Right lung (tissue), 10 donors: ENCODE measurements at places on chromosomes 6 and 20.

- DNase-seq = no peak
Measured at GRCh38 chr20:10730629-10731183, 56.9 kb upstream of the JAG1 start.

- DNase-seq = peak; percentile 45
Measured at GRCh38 chr6:1393641-1394283, 4.4 kb downstream of the FOXF2 start.

DNA sequence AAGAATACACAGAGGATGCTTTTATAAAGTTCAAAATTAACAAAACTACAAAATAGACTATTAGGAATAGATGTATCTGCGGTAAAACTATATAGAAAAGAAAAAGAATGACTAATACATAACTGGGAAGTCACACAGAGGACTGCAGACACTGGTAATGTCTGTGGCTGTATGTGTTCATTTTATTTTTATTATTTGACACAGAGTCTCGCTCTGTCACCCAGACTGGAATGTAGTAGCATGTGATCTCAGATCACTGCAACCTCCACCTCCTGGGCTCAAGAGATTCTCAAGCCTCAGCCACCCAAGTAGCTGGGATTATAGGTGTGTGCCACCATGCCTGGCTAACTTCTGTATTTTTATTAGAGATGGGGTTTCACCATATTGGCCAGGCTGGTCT, 38.9 kb downstream of the ESF1 start:
- no peak for DNase-seq

- peak; percentile 45 for DNase-seq
Measured at GRCh38 chr20:63854069-63854765, 7.1 kb upstream of the ABHD16B start.

GRCh38 chr20:32354592-32355416, 3.3 kb upstream of the ASXL1 start:
- DNase-seq = no peak

GRCh38 chr6:122393351-122393896, 6.0 kb upstream of the HSF2 start:
- DNase-seq = no peak

- DNase-seq = no peak
Measured at GRCh38 chr6:137843211-137843610, 23.8 kb upstream of the TNFAIP3 start.

GRCh38 chr20:22098511-22098910, 393.0 kb downstream of the PAX1 start:
- no peak for DNase-seq

DNA sequence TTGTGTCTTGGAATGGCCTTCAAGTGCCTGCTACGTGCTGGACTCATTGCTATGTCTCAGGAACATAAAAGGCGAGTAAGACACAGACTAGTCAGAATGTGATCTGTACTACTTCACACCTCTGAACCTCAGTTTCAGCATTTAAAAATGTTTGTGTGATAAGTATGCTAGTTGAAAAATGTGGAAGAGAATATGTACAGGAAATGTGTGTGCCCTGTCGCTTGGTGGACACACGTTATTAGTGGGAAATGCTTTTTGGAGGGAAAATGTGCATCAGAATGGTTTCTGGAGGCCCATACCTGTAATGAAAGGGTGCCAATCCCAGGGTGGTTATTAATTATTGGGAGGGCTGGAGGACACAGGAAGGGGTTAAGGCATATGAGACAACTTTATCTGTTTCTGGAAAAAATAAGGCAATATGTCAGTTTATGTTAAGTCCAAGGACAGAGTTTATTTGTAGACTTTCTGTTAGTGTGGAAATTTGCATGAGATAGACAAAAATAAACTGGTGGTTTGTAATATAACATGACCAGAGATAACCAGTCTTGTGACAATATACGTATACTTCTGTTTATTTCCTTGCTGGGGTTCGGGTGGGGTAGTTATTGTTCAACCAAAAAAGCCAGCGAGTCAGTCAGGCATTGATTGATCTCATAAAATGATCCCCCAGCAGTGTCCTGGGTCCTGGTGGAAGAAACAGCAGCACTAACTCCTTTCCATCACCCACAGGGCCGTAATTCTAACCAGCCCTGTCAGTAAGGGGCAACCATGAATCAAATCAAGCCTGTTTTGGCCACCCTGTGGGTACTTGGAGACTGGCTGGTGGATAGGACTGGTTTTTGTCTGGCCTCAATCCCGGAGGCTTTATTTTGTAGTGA, 117.9 kb downstream of the JARID2 start:
- DNase-seq = no peak

DNA sequence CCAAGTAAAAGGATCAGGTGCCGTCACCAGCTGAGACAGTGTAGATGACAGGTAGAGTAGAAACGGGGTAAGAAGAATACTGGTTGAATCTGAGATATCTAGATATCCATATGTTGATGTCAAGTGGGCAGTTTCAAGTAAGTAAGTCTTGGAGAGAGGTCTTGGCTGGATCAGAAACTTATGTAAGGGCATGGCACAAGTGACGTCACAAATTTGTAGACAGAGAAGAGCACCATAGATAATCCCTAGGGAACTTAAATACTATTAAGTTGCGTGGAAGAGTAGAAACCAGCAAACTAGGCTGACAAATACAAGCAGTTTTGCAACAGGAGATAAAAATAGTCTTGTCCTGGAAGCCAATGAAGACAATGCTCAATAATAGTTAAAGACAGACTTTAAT, 123.2 kb downstream of the KHDRBS2 start:
- no peak for DNase-seq

DNA sequence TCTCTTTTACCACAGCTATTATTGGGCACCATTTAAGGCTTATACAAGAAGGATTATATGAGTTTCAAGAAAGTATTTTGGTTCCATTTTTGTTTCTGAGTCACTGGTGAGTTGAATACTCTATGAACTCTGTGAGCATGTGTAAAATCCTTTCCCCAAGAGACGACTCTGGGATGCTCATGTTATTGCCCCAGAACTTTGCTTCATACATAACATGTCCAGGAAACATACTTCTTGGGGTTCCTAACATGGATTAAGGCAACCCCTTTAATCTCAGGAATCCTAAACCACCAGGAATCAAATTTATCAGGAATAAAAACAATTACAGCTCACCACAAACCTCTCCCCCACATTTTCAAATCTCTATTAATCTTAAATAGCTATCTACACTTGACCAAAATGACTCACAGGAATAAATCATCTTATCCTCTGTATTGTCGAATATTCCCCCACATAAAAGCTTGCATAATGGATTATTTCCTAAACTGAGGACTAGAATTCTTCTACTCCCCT, 117.5 kb upstream of the COL21A1 start:
- no peak for DNase-seq

- no peak for DNase-seq
Measured at GRCh38 chr20:34112600-34113101, 608 bp upstream of the EIF2S2 start.

DNA sequence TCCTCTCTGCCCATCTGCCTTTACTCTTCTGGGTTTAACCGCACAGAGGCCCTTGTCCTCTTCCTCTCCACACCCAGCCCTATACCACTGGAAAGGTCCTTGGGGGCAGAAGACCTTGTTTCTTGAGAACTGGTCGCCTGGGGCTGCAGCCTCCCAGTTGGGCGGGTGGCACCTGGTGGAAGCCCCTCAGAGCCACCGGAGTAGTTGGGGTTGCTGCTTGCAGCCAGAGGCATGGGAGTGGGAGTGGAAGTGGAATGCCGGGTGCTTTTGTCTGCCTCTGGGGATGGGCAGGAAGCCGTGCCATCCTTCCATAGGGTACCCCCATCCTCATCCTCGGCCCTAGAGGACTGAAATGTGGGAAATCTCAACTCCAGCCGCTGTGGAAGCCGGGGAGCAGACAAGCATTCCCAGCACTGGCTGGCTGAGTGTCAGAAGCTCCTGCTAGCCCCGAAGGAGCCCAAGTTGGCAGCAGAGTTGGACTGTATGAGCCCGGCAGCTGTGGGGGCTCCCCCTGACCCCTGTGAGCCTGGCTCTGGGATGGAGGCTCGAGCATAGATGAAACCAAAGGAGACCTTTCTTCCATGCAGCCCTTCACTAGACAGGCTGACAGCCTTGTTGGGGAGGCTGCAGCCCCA, 1.2 kb downstream of the VSTM2L start:
- no peak for DNase-seq

- DNase-seq = no peak
Measured at GRCh38 chr20:60897976-60898375, 354.1 kb upstream of the CDH4 start.

DNA sequence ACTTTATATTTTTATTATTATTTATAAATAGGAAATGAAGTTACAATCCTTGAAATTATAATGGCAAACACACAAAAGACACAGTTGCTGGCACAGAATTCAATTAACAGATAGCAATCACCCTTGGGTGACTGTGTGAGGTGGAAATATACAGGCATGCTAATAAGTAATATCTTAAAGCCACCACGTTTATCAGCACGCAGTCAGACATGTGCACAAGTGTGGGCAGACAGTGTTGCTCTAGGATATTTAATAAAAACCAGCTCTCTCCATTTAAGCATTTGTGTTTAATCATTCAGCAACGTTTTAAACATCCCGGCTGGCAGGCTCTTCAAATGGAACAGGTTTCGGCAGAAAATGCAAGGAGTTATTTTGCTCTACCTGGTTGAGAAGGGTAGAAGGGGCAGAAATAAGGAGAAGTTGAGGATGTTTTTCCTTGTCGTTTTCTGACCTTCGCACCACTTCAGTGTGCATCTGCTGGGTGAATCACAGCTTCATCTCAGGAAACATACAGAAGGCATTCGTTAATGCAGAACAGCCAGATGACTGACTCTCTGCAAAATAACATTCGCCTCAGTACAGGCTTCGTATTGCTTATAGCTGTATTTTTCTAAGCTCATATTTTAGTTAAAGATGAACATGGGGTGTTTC, 585.1 kb downstream of the QKI start:
- no peak for DNase-seq

DNA sequence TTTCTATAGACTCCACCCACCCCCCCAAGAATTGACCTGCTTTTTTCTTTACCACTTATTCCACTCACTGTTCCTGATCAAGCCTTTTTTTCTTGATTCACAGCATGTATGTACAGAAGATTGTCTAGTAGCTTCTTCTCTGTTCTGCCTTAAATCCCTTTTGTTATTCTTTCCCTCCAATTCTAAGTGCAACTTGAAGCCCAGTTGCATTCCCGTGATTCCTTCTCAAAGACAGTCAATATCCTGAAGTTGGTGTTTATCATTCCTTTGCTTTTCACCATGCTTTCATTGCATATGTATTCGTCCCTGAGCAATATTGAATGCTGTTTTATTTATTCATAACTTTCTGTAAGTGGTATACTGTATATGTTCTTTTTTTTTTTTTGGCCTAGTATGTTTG, 21.0 kb downstream of the XRN2 start:
- no peak for DNase-seq

DNA sequence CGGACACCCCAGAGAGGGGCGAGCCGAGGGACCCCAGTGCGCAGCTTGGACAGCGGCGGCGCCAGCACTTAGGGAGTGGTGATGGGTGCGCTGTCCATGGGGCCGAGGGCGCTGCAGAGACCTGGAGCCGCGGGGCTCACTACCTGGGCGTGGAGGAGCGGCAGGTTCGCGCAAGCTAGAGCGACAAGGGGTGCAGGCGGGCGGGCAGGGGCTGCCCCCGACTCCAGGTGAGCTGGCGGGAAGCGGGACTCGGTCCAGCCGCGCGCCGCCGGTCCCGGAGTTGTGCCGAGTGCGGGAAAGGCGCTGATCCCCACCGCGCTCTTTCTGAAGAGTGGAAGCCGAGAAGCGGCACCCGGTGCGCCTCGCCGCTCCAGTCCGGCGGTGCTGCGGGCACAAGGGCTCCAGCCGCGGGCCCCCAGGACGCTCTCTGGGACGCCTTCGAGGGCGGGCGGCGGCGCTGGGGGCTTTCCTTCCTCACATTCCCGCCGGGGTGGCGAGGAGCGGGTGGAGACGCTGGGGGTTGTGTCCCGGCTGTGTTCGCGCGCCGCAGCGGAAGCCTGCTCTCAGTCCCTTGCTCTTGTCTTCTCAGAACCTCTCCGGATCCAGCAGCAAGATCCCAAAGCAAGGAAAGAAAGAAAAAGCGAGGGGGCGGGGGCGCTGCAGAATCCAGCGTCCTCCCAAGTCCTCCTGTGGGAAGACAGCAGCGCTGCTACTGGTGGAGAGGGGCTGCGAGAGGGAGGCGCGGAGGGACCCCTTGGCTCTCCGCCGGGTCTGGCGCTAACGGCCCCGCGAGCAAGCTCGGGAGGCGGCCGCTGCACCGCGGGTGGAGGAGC, at the start of gene B3GAT2:
Gene B3GAT2 (minus strand): TSS at position 610 of the 833 bp plus-strand sequence. CDS start 631 bp downstream, outside the sequence.
- peak; percentile 2 for DNase-seq

- no peak for DNase-seq
Measured at GRCh38 chr20:7113577-7114466, 346.3 kb downstream of the BMP2 start.
